Stimulated activated CD4-positive, alpha-beta T cell treated with anti-CD3 and anti-CD28 coated beads, Interleukin-2, amount 100 ng/mL, for 48 hours (primary cell): ENCODE measurements at places on chromosomes 3 and 15.

GRCh38 chr3:106945435-106945834 is 431.8 kb upstream of the CCDC54 start:
- no peak for DNase-seq

- DNase-seq: no peak
Measured at GRCh38 chr15:31464216-31465082, 137.8 kb downstream of the KLF13 start.

- DNase-seq: no peak
Measured at GRCh38 chr3:165195640-165196576, at the start of gene SLITRK3. Gene SLITRK3 (minus strand): TSS chr3:165196384. CDS start chr3:165190830, 5,554 bp downstream.

DNA sequence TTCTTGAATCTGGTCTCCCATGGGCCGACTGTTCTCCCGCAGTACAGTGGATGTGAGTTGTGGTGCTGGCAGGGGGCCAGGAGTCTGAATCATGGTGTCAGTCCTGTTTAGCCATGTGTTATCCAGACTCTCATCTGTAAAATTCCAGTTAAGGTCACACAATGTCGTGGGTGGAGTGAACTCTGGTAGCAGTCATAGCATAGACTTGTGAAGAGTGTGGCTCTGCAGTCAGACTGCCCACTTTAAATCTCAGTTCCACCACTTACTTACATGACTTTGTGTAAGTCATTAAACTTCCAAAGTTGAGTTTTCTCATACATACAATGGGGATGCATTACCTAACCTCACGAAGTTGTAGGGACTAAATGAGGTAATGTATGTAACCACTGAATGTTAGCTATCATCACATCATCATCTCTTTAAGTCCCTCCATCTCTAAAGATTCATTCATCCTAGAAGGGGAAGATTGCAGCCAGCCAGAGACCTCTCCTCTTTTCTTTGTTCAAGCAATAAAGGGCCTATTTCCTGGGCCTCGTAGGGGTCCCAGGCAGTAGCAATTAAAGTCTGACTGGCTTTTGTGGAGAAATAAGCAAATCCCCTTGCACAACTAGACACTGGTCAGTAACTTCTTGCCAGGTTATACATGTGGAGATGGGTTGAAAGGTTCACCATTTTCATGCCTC is 93.9 kb downstream of the PCCB start:
- DNase-seq: no peak

DNA sequence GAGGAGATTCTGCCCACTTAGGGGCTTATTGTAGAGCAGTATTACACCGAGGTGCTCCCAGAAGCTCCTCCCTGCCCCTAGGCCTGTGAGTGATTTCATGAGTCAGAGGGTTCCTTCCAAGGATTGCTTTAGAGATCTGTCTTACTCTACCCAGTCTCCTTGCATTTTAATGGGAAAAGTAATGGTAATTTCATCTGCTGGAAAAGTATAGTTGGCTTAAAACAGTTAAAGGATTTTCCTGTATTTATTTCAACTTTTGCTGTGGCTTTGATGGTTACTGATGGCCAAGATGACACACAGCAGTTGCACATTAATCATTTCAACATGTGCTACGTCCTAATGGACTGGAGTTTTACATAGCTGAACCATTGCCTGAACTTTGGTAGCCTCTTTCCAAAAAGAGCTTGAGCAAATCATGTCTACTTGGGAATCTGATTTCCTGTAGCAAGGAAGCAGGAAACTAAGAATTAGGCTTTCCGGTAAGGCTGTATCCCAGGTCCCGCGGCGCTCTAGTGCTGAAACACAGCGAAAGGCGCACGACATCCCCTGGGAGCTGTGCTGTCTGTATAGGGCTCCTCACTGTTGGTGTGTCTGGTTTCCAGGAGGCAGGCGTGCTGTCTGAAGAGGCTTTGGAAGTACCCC is 9.2 kb upstream of the PGPEP1L start:
- no peak for DNase-seq

DNA sequence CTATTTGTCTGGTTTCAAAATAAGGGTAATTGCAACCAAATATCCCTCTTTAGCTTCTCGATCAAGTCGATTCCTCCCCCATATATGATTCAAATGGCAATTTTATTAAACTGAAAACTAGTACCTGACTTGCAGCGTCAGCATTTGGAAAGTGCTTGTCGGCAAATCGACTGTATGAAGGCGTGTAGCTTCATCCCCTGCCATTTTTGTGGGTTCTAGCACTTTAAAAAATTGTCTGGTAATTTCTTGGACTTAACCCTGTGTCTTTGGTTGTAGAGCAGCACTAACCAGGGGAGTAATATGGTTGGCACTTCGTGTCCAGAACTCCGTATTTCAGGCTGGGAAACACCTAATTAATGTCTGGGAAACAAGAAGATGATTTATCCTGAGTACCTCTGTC is 573 bp downstream of the MME start:
- no peak for DNase-seq

GRCh38 chr15:74270854-74271520 is 34.9 kb downstream of the CCDC33 start:
- no peak for DNase-seq

GRCh38 chr3:10263646-10264363 is 15.5 kb downstream of the TATDN2 start:
- peak; percentile 65 for DNase-seq

- DNase-seq: no peak
Measured at GRCh38 chr15:52804526-52805081, 14.5 kb upstream of the ONECUT1 start.

- DNase-seq: no peak
Measured at GRCh38 chr15:99932676-99933402, 199.6 kb upstream of the LYSMD4 start.
